ENCODE measurements at places on chromosomes 13 and 19. TPM values are rescaled to one million over a fixed set of nuclear protein-coding genes. Genes with fewer than 3 reads are reported as not detected.

DNA sequence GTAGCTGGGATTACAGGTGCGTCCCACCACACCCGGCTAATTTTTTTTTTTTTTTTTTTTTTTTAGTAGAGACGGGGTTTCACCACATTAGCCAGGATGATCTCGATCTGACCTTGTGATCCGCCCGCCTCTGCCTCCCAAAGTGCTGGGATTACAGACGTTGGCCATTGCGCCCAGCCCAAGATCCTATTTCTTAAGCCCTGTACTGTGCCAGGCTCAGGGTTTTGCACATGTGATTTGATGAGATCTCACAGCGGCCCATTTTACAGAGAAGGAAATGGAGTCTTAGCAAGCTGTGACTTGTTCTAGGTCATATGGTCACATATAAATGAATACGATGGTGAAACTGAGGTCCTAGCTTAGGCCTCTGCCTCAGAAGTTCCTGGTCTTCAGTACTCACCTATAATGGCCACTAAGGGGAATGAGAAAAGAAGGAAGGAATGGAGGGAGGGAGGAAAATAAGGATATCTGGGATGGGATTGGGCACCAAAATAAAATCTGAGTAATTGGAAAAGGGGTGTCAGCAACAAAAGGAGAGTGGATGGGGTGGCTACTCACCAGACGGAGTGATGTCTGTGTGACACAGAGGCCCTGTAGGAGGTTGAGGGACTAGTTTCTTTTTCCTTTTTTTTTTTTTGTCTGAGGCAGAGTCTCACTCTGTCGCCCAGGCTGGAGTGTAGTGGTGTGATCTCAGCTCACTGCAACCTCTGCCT is 1.3 kb downstream of the OSCAR start:
- DNase-seq, result no peak

GRCh38 chr13:48938308-48938943 is 37.3 kb upstream of the FNDC3A start:
- DNase-seq, result no peak

Gene CEACAM21
- polyA plus RNA-seq, result 1.6 TPM

DNA sequence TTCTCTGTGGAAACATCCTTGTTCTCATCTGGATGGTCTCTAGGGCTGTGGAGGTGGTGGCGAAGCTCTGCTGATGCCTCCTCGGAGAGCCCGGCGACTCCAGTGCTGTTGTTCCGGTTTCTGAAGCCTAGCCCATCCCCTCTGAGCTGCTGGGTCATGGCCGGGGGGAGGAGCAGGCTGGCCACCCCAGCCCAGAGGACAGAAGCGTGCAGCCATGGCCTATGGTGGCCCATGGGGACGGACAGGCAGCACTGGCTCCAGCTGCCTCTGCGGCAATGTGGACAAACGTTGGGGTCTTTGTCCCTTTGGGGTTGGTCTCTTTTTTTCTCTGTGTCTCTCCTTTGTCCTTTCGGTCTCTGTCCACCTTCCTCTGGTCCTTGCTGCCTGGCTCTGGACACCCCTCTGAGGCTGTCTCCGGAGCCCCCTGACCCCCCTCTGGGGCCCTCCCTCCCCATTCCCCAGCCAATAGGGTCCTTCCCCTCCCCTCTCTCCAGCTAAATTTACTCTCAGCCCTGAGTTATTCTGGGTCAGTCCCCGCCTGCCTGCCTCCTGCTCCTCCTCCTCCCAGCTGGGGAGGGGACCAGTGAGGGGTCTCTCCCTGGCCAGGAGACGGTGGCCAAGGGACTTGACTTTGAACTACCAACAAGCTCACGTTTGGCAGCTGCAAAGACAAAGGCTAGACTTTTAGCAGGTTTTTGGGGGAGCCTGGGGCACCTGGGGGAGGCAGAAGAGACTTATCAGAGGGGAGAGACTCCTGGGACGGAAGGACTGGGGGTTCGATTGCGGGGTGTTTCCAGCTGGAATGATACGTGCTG is at the start of gene HRC:
HRC (minus strand) TSS at position 392 of the 815 bp plus-strand sequence; CDS start at position 233, 159 bp downstream.
- DNase-seq, result no peak

- DNase-seq, result no peak
Observed at GRCh38 chr19:6613711-6614110, 22.8 kb upstream of the CD70 start.

Gene FZR1
- 48.1 TPM for polyA plus RNA-seq

DNA sequence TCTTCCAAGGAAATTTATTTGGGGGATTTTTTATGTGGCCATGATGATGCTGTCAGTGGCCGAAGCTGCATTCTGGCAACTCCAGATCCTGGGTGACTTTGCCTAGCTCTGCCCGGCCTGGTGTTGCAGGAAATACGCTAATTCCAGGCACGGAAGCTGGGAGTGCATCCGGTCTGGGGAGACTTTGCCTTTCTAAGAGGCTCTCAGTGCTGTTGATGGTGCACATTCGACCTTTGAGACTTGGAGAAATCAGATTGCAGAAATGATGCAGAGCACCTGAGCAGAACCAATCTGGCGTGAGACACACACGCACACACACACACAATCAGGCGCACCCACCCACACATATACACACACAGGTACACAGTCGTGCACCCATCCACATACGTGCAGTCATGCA is 5.9 kb upstream of the TMEM255B start:
- no peak for DNase-seq

DNA sequence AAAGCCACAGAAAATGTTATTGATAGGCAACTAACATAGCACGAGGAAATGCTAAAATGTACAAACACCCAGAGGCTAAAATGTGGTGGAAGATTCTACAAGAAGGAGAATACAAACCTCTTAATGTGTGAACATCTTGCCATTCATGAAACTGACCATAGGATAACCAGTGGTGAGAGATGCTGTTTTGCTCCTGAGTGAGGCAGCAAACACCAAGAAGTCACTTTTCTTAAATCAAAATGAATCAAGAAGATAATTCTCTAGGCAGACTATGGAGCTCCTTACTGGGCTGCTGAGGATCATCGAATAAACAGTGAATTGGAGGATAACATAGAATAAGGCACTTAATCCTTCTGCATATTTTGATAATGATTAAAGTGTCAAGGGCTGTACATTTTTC is 375.4 kb upstream of the SLITRK6 start:
- no peak for DNase-seq

DNA sequence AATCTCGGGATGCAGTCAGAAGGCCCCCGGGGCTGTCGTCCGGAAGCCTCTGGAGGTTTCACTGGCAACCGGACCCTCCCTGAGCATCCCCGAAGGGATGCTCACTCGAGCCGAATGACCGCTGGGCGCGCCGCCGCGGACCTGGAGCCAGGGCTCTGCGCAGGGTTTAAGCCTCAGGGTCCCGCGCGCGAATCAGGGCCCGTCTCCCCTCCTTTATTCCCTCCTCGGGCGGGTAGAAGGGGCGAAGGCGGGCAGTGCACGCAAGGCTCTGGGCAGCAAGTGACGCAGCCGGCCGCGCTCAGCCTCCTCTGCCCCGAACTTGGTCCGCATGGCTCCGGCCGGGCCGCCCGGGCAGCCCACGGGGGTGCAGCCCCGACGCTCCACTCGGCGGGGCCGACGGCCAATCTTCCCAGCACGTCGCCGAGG is 572 bp downstream of the SHISA2 start:
- DNase-seq, result no peak

DNA sequence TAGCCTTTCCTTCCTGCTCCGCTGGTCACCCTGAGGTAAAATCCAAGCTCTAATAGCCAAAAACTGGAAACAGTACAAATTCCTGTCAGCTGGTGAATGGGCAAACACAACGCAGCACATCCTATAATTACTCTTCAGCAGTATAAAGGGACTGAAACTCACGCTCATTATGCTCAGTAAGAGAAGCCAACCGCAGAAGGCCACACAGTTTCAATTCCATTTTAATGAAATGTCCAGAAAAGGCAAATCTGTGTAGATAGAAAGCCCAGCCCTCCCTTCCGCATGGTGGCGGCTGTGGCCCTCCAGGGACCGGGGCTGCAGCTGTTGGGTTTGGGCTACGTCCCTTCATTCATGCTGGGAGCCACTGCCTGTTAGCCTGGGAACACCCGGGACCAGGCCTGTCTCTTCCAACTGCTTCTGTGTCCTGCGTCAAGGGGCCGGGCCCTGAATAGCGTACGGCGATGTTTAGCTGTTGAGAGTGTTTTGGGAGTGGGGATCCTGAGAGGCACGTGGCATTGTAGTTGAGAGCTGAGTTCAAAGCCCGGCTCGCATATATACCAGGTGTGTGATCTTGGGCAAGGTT is 23.5 kb downstream of the NKPD1 start:
- no peak for DNase-seq

DNA sequence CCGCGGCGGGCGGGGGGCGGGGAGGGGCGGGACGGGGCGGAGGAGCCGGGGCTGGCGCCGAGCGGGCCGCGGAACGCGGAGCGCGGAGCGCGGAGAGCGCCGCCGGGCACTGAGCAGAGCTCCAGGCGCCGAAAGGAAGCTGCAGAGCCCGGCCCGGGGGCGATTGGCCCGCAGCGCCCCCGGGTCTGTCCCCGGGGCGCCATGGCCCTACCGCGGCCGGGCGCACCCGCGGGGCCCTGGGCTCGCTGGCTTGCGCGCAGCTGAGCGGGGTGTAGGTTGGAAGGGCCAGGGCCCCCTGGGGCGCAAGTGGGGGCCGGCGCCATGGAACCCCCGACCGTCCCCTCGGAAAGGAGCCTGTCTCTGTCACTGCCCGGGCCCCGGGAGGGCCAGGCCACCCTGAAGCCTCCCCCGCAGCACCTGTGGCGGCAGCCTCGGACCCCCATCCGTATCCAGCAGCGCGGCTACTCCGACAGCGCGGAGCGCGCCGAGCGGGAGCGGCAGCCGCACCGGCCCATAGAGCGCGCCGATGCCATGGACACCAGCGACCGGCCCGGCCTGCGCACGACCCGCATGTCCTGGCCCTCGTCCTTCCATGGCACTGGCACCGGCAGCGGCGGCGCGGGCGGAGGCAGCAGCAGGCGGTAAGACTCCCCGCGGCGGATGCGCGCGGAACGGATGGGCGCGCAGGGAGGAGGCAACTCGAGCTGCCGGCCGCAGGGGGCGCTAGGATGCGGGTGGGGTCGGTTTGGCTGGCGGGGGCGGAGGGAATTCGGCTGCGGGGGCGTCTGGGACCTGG is at the start of gene PDE4A:
PDE4A (plus strand) TSS at position 95 of the 796 bp plus-strand sequence; CDS start at position 322, 227 bp downstream.
- no peak for DNase-seq

Gene KASH5
- polyA plus RNA-seq, result 0.45 TPM

GRCh38 chr13:112655913-112656312 is 33.9 kb upstream of the ATP11A start:
- no peak for DNase-seq

GRCh38 chr13:64506246-64506645 is 2723.9 kb downstream of the PCDH9 start:
- DNase-seq, result no peak

- DNase-seq, result no peak
Observed at GRCh38 chr13:80473695-80474094, 132.8 kb upstream of the SPRY2 start.

- no peak for DNase-seq
Observed at GRCh38 chr19:5484398-5485285, 29.4 kb downstream of the ZNRF4 start.

- no peak for DNase-seq
Observed at GRCh38 chr13:45565331-45565730, 50.2 kb downstream of the ERICH6B start.

- DNase-seq, result no peak
Observed at GRCh38 chr19:4508698-4509097, 9.6 kb downstream of the PLIN4 start.

GRCh38 chr13:91207261-91207660 is 140.2 kb upstream of the MIR17HG start:
- DNase-seq, result no peak

DNA sequence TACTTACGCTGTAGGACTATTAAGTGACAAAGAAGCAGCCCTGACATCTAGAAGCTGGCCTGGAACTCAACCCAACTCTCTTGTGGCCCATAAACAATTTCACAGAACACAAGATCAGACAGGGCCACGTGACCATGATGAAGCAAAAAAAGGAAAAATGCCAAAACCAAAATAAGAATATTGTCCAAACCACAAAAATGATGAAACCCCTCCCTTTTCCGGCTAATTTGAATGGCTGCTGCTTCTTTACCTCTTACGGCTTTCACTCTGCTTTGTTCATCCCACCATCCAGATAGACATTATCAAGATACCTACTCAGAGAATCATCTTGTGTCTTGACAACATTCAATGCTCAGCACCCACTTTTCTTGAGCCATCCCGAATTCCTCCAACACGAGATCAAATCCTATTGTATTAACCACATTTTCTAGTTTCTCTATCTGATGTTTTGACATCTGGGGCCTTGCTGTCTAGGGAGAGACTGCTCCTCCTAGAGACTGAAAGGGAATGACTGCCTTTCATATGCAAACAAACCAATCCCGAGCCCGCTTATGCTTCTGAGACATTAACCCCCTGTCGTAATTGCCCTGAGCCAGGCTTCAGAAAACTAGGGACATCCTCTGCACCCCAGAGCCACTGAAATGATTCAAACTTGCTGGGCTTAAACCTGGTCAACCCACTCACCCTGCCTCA is 186.3 kb downstream of the TDRD3 start:
- no peak for DNase-seq

Gene RAB20
- polyA plus RNA-seq, result 8.3 TPM

- no peak for DNase-seq
Observed at GRCh38 chr13:32989290-32989667, 26.9 kb upstream of the KL start.

Gene SLC25A30
- polyA plus RNA-seq, result 27.7 TPM

Gene ITGBL1
- polyA plus RNA-seq, result 0.69 TPM

DNA sequence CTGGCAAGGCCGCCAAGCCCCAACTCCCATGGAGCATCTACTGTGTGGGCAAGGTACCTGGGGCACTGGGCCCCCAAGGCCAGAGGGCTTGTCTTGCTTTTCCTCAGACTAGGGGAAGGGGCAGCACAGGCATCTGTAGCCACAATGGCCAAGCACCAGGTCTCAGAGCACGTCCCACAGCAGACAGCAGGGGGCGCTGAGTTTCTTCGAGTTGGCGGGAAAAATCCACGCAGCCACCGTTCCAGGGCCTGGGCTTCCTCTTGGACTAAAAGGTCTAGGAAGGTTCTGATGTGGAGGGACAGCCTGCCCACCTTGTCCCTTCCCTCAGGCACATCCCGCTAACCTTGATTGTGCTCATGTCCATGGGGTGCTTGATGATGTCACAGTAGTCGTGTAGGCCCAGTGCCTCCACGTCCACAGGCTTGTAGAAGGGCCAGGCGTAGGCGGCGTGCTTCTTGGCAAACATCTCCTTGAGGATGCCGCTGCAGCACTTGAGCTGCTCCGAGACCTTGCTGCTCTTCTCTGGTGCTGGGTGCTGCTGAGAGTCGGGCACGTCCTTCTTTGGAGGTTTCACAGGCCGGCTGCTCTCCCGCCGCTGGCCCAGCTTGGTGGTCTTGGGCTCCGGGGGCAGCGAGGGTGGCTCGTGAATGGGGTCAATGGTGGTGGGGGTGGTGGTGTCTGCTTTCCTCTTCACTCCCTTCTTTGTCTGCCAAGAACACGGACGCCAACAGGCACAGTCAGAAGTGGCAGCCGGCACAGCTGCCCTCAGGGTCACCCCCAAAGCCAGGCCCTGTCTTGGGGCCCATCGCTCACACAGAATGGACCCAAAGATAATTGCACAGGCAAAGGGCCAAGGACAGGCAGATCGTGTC is 32.0 kb upstream of the EPHX3 start:
- no peak for DNase-seq

Gene C13orf42
- 0.22 TPM for polyA plus RNA-seq
